Colonic mucosa (tissue), 4 donors: ENCODE measurements at places on chromosomes 3 and 15.
A peak's percentile ranks its signal among the peaks of the same experiment; 100 is the strongest.

DNA sequence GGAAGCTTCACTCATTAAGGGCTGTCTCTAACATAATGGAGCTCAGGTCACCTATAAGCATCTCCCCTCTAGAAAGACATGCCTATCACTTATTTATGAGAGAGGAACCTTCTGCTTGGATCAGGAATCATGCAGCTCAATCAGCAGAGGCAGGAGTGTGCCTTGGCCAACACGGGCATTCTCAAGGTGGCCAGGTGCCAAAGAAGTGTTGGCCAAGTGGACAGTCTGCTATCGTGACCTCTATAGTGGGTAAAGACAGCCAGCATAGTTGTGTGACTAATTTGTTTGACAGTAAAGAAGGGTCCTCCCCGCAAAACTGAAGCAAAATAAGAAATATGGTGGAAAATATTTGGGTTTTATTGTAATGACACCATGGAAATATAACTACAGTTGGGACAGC is 14.7 kb upstream of the AGTR1 start:
- DNase-seq: no peak

DNA sequence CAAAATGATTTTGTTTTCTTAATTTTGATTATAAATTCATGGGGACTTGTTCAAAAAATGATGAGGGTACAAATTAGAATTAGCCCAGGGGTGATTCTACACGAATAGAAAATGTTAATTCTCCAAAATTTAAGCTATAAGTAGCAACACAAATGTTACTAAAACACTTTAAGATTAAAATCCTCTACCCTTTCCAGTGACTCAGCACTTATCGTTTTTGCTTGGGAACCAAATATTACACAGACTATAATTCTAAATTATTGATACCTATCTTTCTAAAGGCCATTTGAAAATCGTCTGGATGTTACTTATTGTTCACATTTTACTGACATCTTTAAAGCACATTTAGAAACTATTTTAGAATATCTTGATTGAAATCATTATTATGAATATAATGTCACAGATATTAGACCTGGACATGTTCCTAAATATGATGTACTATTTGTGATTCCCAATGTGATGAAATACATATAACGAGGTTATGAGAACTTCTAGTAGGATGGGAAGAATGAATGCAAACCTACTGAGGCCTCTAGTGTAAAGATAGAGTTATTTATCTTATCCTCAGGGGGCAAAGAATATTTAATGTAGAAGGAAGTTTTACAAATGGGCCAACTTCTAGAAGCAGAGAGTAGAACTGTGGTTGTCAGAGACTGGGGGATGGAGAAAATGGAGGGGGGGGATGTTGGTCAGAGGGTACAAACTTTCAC is 132.0 kb upstream of the TP63 start:
- no peak for DNase-seq

DNA sequence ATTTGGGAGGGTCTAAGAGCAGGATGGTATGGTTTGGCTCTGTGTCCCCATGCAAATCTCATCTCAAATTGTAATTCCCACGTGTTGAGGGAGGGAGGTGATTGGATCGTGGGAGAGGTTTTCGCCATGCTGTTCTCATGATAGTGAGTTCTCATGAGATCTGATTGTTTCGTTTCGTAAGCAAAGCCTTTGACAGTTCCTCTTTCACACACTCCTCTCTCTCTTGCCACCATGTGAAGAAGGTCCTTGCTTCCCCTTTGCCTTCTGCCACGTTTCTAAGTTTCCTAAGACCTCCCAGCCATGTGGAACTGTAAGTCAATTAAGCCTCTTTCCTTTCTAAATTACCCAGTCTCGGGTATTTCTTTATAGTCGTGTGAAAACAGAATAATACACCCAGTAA is 553.7 kb downstream of the TAFA4 start:
- DNase-seq: no peak

DNA sequence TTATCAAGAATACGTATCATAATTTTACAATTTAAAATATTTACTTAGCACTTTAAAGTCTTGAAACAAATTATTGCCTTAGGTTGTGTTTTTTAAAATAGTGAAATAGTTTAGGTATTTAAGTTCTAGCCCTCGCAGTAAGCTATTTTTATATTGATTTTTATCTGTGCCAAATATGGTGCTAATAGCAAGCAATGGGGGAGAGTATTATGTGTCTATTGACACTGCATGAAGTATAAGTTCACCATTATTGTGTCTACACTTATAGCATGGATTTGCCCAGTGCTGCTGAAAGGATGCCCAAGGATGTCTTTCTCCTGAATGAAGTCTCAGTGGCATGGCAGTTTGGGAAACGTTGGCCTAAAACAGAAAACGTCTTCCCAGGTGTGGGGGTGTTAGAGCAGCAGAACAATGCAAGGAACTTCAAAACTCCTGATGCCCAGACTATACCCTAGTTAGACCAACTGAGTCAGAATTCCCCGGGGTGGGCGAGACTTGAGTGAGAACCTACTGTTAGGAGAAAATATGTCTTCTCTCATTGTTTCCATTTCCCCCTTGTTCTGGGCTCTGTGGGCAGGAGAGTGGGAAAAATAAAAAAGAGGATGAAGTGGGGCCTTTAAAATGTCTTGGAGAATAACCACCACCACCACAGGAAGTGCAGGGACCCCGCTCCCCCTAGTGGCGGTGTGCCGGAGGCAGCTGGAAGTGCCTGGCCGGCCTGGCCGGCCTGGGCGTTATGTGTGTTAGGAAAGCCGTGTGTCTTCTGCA is 104.2 kb upstream of the SLC7A14 start:
- peak; percentile 72 for DNase-seq

DNA sequence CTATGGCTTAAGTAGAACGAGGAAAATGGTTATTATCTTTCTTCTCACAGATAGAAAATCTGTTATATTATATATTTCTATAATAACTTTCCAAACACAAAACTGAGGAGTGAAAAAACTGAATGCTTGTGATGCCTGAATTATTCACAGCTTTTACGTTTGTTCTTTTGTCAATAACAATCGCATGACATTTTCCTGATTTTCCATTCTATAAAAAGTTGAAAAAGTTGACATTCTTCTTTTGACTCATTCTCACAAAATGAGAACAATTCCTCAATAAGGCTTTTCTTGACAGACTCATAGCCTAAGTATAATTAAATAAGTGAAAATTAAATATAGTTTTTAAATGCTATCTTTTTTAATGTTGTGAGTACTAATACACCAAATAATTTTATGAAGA is 288.8 kb upstream of the TGFBR2 start:
- no peak for DNase-seq

GRCh38 chr15:90322538-90322937 is 29.5 kb upstream of the ZNF774 start:
- no peak for DNase-seq
